ENCODE measurements at places on chromosomes 11 and 22.

DNA sequence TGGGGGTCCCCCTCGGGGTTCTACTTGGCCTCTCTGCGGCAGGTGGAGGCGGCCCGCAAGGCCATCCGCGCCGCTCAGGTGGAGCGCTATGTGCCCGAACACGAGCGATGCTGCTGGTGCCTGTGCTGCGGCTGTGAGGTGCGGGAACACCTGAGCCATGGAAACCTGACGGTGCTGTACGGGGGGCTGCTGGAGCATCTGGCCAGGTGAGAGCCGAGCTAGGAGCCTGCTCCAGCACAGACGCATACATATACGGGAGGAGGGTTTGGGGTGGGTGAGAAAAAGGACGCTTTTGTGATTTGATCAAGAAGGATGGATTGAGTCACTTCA, 415 bp downstream of the CENATAC start:
- no peak for DNase-seq

GRCh38 chr22:32620992-32621391, 146.4 kb downstream of the FBXO7 start:
- DNase-seq = no peak

DNA sequence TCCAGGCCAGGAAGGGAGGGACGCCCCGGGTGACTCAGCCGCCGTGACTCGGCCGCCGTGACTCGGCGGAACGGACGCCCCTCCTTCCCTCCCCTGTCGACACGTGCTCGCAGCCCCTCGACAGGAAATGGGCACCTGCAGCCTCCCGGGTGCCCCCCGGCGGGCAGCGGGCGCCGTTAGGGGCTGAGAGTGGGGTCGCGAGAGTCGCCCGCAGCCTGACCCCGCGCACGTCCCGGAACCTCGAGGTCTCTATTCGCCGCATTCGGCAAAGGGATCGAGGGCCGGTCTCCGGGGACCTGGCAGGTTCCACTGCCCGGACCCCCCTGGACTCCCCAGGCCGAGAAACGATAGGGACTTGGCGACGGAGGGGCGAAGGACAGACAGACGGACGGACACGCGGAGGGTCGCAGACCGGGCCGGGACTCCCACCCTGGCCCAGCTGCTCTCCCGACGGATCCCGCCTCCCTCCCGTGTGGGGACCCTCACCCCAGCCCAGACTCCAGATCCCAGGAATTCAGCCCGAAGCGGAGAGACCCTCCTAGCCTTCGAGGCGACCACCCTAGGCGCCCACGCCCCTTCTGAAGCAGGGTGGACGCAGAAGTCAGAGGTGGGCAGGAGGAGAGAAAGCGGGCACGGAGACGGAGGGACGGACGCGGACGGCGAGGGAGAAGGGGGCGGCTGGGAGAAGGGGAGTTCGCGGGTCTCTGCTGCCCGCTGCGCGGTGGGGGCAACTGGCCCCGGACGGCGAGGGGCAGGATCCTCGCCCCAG, 648 bp downstream of the FOSL1 start:
- peak; percentile 89 for DNase-seq

DNA sequence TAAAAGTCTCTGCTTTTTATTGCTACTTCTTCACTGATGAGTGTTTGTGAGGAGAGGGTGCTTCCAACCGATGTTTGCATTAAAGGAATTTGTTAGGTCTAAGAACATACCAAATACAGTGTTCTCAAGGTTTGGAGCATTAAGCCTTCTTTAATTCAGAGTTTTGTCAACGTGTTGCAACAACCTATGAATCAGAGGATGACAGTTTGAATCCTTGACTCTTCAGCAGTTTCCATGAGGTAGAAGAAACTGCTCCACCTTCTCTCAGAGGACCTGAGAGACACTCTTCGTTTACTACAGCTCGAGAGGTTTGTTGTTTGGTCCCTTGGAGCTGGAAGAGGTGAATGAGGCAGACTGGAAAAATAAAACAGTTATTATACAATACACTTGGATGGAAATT, 55.7 kb downstream of the NCAM1 start:
- no peak for DNase-seq

DNA sequence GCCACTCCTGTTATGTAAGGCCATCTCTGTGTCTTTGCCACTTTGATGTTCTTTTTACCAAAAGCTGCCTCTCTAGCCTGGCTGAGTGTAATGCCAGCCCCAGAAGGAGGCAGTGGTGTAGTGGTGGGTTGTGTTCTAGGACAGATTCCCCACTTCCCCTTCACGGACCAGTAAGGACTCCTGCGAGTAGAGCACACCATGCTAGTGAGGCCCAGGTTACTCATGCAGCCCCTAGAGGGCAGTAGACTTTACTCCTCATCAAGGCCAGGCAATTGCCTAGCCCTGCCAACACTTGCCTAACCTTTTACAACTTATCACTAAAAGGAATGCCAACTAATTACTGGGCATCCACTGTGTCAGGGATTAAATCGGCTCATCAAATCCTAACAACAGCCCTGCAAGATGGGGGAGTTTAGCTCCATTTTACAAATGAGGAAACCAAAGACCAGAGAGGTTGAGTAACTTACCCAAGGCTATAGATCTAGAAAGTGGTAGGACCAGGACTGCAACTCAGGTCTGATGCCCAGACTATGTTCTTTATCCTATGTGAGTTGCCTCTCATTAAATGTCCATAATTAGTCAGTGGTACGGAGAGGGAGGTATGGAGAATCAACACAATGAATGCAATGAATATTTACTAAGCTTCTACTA, 75.3 kb downstream of the APIP start:
- peak; percentile 24 for DNase-seq

DNA sequence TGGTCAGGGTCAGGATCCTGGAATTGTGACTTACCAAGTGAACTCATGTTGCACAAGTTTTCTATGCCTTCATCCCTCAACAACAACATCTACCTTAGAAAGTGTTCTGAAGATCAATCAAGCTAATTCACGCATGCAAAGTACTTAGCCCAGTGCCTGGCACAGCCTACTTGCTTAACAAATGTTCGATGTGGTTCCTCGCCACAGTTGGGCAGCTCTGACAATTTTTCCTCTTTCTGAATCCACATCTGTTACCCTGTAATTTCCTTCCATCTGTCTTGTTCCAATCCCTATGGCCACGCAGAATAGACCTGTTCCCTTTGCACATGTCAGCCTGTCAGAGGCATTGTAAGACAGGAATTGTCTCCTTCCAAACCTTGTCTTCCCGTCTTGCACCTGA, 1415.2 kb downstream of the TBC1D22A start:
- DNase-seq = no peak

GRCh38 chr22:27719535-27720227, 81.9 kb downstream of the MN1 start:
- DNase-seq = no peak

- no peak for DNase-seq
Measured at GRCh38 chr22:21702700-21703683, 32.6 kb downstream of the YPEL1 start.

- no peak for DNase-seq
Measured at GRCh38 chr11:114197799-114198500, 98.2 kb upstream of the NNMT start.

GRCh38 chr11:130480711-130481140, 32.3 kb downstream of the ADAMTS15 start:
- DNase-seq = no peak

GRCh38 chr11:126355324-126355925, at the start of gene ST3GAL4:
TSS of gene ST3GAL4 (plus strand) at chr11:126355686. CDS start at chr11:126406156, 50,470 bp downstream.
- peak; percentile 86 for DNase-seq

DNA sequence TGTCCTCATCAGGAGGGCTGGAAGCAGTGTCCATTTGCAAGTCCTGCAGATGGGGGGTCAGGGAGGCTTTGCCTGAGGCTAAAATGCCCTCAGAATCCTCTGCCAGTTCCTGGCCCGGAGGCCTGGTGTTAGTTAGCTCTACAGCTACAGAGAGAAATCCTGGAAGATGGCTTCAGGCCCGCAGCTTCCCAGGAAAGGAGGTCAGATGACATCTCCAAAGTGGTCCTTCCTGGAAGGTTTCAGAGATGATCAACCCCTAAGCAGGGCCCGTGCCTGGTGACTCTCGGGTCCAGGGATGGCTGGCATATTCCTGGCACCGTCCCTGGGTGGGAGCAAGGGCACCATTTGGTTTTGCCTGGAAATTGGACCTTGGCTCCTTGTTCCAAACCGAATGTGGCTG, 959.1 kb downstream of the BRD1 start:
- no peak for DNase-seq

DNA sequence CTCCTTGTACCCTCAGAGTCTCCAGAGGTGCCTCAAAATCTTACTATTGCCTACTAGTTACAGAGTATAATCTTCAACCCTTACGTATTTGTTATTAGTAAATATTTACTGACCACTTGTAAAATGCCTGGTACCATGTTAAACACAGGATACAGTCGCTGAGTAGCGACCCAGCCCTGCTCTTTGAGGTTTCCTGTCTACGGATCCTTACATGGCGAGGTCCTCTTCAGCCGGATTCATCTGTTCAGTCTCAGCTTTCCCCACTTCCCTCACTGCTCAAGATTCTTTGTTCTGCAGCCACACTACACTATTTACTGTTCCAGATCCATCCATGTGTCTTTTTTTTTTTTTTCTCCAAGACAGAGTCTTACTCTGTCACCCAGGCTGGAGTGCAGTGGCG, 13.2 kb upstream of the TTC36 start:
- DNase-seq = no peak

- DNase-seq = no peak
Measured at GRCh38 chr11:44960200-44960845, 9.6 kb upstream of the TP53I11 start.

- no peak for DNase-seq
Measured at GRCh38 chr11:110081462-110082376, 11.5 kb upstream of the ZC3H12C start.

GRCh38 chr11:112794331-112794846, 166.8 kb upstream of the NCAM1 start:
- no peak for DNase-seq
